Endothelial cell (in vitro differentiated cells): ENCODE measurements at places on chromosomes 7 and 10. TPM values are rescaled to one million over a fixed set of nuclear protein-coding genes. Genes with fewer than 3 reads are reported as not detected.

- peaks cover 12% of the 10 kb centered on the region for H3K36me3 ChIP-seq
- H3K27ac ChIP-seq: no peak overlapping the region
- no peak for DNase-seq
- peaks cover 8% of the 10 kb centered on the region for H3K27me3 ChIP-seq
- H3K4me3 ChIP-seq: no peak overlapping the region
Observed at GRCh38 chr10:131513445-131513844, 201.9 kb upstream of the TCERG1L start.

DNA sequence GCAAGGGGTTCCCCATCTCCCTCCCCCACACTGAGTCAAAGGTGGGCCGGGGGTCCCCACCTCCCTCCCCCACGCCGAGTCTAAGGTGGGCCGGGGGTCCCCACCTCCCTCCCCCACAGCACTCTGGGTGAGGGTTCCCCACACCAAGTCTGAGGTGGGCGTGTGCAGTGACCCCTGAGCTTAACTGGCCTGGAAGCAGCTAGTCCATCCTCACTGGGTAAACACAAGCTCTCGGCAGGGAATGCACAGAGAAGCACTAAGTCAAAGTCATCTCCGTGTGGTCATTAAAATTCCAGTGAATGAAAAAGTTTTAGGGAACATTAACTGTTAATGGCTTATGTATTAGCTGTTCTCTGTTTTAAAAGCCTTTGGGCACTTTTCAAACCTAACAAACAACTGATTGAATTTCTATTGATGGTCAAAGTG lies 43.7 kb upstream of the PRKAR1B start:
- no peak overlapping the region for H3K27ac ChIP-seq
- no peak overlapping the region for H3K4me3 ChIP-seq
- H3K36me3 ChIP-seq: peaks cover 14% of the 10 kb centered on the region
- peaks cover 5% of the 10 kb centered on the region for H3K27me3 ChIP-seq
- no peak for DNase-seq
- H3K4me1 ChIP-seq: no peaks in the 10 kb centered on the region

DNA sequence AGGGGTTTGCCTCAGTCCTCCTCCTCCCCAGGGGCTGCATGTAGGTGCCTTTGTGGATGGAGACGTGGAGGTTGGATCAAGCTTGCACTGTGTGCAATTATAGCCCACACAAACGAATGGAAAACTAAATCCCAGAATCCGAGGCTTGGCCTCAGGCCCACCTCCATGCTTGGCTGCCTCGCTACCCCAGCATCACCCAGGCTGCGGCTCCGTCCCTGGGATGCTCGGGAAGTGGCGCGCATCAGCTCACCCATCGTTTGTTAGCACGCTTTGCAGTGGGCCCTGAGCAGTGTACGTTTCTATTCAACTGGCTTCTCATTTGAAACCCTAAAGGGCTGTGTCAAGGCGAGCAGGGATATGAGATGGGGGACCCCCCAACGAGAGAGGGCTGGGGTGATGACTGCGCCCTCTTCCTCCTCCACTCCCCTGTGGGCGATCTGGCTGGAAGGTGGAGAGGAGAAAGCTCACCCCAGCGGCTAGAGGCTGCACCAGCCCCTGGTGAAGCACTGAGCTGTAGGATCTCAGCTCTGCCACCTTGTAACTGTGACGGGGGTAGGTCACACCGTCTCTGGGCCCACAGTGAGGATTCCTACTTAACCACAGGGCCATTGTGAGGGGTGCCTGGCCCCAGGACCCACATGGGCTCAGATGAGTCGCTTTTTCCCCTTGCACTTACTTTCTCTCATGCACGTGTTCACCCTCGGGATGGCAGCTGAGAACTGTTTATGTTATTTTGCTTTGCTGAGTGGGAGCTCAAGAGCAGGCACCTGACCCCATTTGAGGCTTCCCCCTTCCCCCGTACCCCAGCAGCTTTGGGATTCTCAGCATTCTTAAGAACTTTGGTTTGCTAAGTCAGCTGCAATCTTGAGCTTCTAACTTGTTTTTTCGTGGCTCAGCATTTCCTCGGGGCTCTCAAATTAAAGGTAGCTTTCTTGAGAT lies 12.7 kb upstream of the BTBD16 start:
- no peaks in the 10 kb centered on the region for H3K4me1 ChIP-seq
- H3K4me3 ChIP-seq: no peak overlapping the region

DNA sequence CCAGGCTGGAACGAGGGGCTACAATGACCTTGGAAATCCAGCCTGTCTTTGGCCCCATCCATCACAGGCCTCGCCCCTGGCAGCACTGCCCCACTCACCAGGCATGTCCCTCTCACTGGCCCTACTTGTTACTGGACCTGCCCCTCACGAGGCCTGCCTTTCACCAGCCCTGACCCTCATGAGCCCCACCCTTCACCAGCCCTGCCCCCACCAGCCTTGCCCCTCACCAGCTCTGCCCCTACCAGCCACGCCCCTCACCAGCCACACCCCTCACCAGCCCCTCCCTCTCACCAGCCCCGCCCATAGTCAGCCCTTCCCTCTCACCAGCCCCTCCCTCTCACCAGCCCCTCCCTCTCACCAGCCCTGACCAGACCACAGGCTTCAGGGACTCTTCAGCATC lies 57.8 kb downstream of the COL26A1 start:
- no peaks in the 10 kb centered on the region for H3K27me3 ChIP-seq
- no peak overlapping the region for H3K4me3 ChIP-seq
- H3K36me3 ChIP-seq: no peaks in the 10 kb centered on the region
- no peaks in the 10 kb centered on the region for H3K4me1 ChIP-seq

DNA sequence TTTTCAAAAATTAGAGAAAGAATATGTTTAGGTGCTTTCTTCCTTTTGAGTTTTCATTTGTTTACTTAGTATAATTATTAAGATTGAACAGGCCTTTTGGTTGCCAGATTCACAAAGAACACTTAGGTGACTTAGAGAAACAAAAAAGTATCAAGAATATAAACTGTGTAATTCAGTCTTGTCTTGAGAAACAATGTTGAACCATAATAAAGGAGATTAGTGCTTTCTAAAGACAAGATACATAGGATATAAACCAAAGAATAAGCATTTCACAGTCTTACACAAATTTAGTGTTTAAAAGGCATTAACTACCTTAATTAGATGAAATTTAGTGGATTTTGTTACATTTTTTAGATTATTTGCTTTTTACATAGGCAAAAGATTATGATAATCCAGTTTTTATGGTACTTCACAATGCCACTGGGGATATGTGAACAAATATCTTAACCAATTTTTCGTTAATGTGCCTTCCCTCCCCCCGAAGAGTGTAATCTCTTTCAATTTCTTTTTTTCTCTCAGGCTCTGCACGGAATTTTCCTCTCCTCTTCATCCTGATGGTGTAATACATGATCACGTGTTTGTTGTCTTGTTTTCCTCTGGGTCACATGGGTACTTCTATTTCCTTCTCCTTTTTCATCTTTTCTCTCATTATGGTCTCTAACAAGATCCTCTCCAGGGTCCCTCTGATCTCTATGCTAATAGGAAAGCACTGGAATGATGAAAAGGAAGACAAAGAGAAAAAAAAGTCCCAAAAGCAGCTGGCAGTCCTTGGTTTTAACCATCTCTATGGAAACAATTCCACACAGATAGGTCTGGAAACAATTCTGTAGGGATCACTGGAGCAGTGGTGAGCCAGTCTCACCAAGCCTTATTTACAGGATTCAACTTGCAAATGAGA lies 3.7 kb upstream of the HNRNPH3 start:
- H3K27ac ChIP-seq: peak overlapping the region; percentile 89
- H3K36me3 ChIP-seq: peaks cover 7% of the 10 kb centered on the region
- peaks cover 20% of the 10 kb centered on the region for H3K4me1 ChIP-seq
- H3K4me3 ChIP-seq: no peak overlapping the region

GRCh38 chr7:139776486-139777132 lies 1.2 kb downstream of the HIPK2 start:
- H3K27me3 ChIP-seq: peaks cover 14% of the 10 kb centered on the region
- peak overlapping the region; percentile 82 for H3K27ac ChIP-seq
- H3K36me3 ChIP-seq: peaks cover 9% of the 10 kb centered on the region
- H3K4me1 ChIP-seq: peaks cover 26% of the 10 kb centered on the region
- no peak for DNase-seq
- peak overlapping the region; percentile 99 for H3K4me3 ChIP-seq

- H3K27me3 ChIP-seq: peaks cover 5% of the 10 kb centered on the region
- no peak overlapping the region for H3K27ac ChIP-seq
- peaks cover 40% of the 10 kb centered on the region for H3K4me1 ChIP-seq
- H3K4me3 ChIP-seq: no peak overlapping the region
Observed at GRCh38 chr7:37312608-37313007, 136.1 kb downstream of the ELMO1 start.

- no peaks in the 10 kb centered on the region for H3K36me3 ChIP-seq
- DNase-seq: no peak
- no peak overlapping the region for H3K4me3 ChIP-seq
- H3K4me1 ChIP-seq: no peaks in the 10 kb centered on the region
- no peak overlapping the region for H3K27ac ChIP-seq
Observed at GRCh38 chr10:47140761-47141348, 159.1 kb upstream of the GDF10 start.

- no peaks in the 10 kb centered on the region for H3K4me1 ChIP-seq
- DNase-seq: no peak
- no peaks in the 10 kb centered on the region for H3K36me3 ChIP-seq
- peaks cover 7% of the 10 kb centered on the region for H3K27me3 ChIP-seq
- H3K4me3 ChIP-seq: no peak overlapping the region
Observed at GRCh38 chr10:69558559-69558958, 14.7 kb downstream of the NEUROG3 start.

DNA sequence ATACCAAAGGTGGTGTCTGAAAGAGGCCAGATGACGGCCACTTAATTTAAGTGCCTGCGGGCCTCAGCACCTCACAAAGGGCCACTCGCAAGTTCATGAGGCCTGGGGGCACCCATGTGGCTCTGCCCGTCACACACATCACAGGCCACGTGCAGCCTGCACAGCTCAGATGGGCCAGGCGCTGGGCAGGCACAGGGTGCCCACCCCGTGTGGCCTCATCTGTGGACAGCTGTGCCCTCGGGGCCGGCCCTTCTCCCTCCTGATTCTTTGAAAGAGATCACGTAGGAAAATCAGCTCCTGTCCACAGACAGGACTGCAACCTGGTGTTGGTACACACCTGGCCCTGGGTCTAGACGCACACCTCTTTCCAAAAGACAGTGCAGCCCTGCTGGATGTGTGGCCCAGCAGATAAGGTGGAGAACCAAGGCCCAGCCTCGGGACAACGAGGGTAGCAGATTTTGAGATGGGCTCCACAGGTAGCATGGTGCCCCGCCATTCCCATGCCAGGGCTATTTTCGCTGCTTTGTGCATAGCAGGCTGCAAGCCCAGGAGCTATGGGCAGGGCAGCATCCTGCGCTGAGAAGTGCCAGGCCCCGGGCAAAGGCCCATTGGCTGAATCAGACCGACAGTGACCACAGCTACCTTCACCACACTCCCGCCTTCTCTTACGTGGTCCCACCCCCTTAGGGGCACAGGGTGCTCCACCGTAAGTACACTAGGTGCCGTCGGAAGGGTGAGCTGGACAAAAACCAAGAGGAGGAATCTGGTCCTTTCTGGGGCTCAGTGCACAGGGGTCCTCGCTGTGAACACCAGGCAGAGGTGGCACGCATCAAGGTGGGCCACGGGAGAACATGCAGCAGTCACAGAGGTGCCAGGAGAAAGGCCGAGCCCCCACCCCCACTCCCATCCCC lies 124.5 kb downstream of the EBF3 start:
- H3K27me3 ChIP-seq: no peaks in the 10 kb centered on the region
- DNase-seq: no peak
- no peaks in the 10 kb centered on the region for H3K4me1 ChIP-seq
- H3K27ac ChIP-seq: no peak overlapping the region
- no peak overlapping the region for H3K4me3 ChIP-seq

- H3K4me1 ChIP-seq: peaks cover 70% of the 10 kb centered on the region
- DNase-seq: no peak
- H3K4me3 ChIP-seq: peak overlapping the region; percentile 59
- H3K36me3 ChIP-seq: peaks cover 3% of the 10 kb centered on the region
- H3K27ac ChIP-seq: peak overlapping the region; percentile 98
- peaks cover 15% of the 10 kb centered on the region for H3K27me3 ChIP-seq
Observed at GRCh38 chr10:35420827-35421552, 84.7 kb downstream of the CCNY start.

- peaks cover 18% of the 10 kb centered on the region for H3K4me1 ChIP-seq
- peaks cover 6% of the 10 kb centered on the region for H3K27me3 ChIP-seq
- H3K4me3 ChIP-seq: no peak overlapping the region
- H3K27ac ChIP-seq: no peak overlapping the region
Observed at GRCh38 chr10:17427666-17428350, 26.6 kb downstream of the ST8SIA6 start.

- H3K4me1 ChIP-seq: no peaks in the 10 kb centered on the region
- H3K27ac ChIP-seq: no peak overlapping the region
- H3K4me3 ChIP-seq: no peak overlapping the region
- DNase-seq: no peak
Observed at GRCh38 chr7:91156316-91157185, 107.7 kb upstream of the FZD1 start.

- no peaks in the 10 kb centered on the region for H3K4me1 ChIP-seq
- H3K4me3 ChIP-seq: no peak overlapping the region
- DNase-seq: no peak
- H3K27ac ChIP-seq: no peak overlapping the region
- peaks cover 3% of the 10 kb centered on the region for H3K27me3 ChIP-seq
Observed at GRCh38 chr10:2731940-2732339, 335.4 kb upstream of the PFKP start.

- no peaks in the 10 kb centered on the region for H3K27me3 ChIP-seq
- DNase-seq: no peak
Observed at GRCh38 chr7:18191862-18192625, 164.4 kb upstream of the PRPS1L1 start.

DNA sequence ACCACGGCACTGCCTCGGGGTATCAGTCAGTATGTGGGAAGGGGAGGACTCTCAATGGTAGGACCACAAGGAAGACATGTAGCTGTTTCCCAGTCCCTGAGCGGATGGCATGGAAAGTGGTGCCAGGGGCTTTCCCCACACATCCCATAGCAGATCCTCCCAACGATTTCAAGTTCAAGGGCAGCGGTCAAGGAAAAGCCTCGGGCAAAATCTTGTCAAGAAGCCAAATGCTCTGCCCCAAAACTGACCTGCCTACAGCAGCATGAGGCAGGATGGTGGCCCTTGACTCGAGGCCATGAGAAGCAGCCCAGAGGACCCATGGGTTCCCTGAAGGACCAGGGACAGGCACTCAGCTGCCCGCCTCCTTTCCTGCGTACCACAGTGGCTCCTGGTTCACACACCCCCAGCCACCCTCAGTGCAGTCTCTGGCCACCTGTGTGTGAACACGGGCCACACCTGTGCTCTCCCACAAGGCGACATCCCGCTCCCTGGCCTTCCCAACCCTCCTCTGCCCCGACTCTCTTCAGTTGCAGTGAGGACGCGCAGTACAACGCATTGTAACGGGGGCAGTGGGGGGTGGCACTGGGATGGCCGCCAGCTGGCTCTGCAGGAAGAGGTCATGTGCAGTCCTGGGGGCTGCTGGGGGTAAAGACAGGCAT lies 43.6 kb downstream of the CTBP2 start:
- no peak for DNase-seq
- peaks cover 11% of the 10 kb centered on the region for H3K36me3 ChIP-seq
- H3K4me3 ChIP-seq: no peak overlapping the region
- no peak overlapping the region for H3K27ac ChIP-seq
- peaks cover 52% of the 10 kb centered on the region for H3K4me1 ChIP-seq
- H3K27me3 ChIP-seq: no peaks in the 10 kb centered on the region

GRCh38 chr10:71837098-71837827 lies 13.8 kb downstream of the PSAP start:
- peak; percentile 32 for DNase-seq
- no peak overlapping the region for H3K4me3 ChIP-seq
- H3K27ac ChIP-seq: peak overlapping the region; percentile 78
- peaks cover 22% of the 10 kb centered on the region for H3K36me3 ChIP-seq
- peaks cover 1% of the 10 kb centered on the region for H3K27me3 ChIP-seq
- H3K4me1 ChIP-seq: peaks cover 31% of the 10 kb centered on the region

The GPR146 gene
- 8.1 TPM for total RNA-seq

The TMEM229A gene
- 0.26 TPM for total RNA-seq

The KCP gene
- 4.3 TPM for total RNA-seq

The DPCD gene
- total RNA-seq: 16.7 TPM

The ACTA2 gene
- 98.5 TPM for total RNA-seq

The CFAP43 gene
- total RNA-seq: 0.56 TPM
